ENCODE measurements at places on chromosomes 5 and 9.

GRCh38 chr5:17169507-17169906 lies 47.9 kb upstream of the BASP1 start:
- DNase-seq = no peak

GRCh38 chr9:14453286-14453685 lies 139.3 kb upstream of the NFIB start:
- no peak for DNase-seq

GRCh38 chr5:154117930-154118329 lies 72.6 kb upstream of the GALNT10 start:
- no peak for DNase-seq

DNA sequence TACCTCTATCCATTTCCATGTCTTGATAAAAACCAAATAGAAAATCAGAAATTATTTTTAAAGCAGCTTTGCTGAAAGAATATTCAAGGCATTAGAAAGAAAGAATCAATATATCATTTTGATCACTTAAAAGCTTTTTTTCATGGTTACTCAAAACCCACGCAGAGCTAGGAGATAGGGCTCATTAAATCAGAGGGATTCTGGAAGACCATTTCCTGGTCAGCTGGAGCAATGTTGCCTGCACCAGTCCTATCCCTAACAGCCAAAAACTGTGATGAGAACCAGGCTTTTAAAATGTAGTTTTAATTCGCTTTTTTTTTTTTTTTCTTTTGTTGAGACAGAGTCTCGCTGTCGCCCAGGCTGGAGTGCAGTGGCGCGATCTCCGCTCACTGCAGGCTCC lies 72.3 kb downstream of the ARSB start:
- no peak for DNase-seq

- no peak for DNase-seq
These were observed 261.8 kb downstream of the ARHGAP26 start for GRCh38 chr5:143031781-143032580.

- no peak for DNase-seq
These were observed 92.7 kb downstream of the COL5A1 start for GRCh38 chr9:134734270-134734669.

GRCh38 chr5:51843893-51844292 lies 460.6 kb downstream of the ISL1 start:
- DNase-seq = no peak

GRCh38 chr5:132007399-132008162 lies 3.9 kb downstream of the ACSL6 start:
- peak; percentile 61 for DNase-seq

- DNase-seq = no peak
These were observed 28.7 kb upstream of the HAND1 start for GRCh38 chr5:154506716-154507080.

DNA sequence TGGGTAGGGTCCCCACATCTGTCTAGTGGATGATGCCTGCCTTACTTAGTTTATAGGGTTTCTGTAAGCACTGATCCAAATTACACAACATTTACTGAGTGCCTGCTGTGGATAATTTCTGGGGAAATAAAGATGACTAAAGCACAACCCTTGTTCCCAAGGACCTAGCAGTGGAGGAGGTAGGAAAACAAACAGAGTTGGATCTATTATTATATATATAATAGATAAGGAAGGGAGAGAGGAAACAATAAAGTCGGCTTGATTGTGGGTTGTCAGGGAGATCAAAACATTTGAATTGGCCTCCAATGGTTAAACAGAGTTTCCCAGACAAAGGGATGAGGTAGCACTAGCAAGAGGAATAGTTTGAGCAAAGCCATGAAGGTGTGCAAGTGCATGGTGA lies 14.0 kb downstream of the IL33 start:
- no peak for DNase-seq

GRCh38 chr5:6604341-6604740 lies 28.5 kb downstream of the NSUN2 start:
- no peak for DNase-seq

- no peak for DNase-seq
These were observed 62.4 kb downstream of the TAF11L14 start for GRCh38 chr5:17696627-17697026.

DNA sequence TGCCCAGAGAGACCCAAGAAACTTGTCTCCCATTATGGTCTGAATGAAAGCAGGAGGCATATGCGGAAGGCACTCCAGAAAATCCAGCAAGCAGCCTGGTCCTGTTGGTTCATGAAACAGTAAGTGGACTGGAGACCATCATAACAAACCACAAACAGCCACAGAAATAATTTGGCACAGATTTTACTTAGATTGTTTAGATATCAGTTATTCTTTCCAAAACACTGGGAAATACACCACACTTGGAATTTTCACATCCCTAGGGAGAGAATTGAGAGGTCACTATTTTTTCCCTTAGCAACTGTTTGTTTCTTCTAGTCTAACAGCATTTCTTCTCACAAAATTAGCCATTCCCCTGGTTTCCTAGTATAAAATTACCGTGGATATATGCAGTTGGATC lies 300.8 kb downstream of the OSTF1 start:
- no peak for DNase-seq

DNA sequence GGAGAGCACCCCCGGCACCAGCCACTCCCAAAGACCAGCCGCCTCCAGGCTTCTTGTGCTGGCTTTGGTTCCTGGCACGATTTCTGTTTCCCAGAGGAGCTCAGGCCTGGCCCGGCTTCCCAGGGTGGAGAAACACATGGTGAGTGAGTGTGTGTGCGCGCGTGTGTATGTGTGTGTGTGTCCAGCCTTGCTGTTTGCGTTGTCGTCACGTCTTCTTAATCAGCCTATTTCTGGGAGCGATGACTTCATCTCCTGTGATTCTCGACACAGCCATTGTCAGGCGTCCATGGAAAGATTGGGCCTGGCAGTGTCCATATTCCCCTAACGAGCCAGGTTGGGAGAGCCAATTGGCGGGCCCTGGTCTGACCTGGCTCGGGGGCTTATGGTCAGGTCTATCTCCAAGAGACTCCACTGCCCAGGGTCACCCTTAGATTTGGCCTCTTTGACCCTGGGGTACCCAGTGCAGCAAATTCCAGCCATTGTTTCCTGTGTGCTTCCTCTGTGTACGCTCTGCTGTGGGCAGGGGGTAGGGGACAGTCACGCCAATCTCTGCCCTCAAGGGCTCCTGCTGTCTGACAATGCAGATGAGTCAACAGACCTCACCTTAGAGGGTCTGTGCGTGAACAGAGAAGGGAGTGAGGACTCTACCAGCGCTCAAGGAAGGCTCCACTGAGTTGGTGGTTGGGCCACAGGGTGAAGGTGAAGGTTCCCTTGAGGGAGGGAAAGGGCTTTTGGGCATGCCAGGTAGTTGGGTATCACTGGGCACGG lies 73.8 kb downstream of the DAB2IP start:
- DNase-seq = no peak

DNA sequence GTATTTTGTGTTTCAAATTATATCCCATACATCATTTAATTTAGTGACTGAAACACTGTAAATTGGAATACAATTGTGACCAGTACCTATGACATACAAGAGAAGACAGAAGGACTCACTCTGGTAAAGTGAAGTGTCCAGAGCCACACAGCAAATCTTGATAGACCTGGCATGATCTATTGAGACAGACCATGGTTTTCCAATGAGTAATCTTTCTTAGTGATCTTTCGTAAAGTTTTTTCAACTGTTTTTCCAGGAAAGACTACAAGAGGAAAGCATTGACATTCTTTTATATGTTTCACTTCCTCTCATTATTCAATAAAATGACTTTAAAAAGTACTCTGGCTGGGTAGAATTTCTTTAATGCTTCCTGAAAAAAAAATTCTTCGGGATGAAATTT lies 43.3 kb upstream of the ALDH1A1 start:
- no peak for DNase-seq

DNA sequence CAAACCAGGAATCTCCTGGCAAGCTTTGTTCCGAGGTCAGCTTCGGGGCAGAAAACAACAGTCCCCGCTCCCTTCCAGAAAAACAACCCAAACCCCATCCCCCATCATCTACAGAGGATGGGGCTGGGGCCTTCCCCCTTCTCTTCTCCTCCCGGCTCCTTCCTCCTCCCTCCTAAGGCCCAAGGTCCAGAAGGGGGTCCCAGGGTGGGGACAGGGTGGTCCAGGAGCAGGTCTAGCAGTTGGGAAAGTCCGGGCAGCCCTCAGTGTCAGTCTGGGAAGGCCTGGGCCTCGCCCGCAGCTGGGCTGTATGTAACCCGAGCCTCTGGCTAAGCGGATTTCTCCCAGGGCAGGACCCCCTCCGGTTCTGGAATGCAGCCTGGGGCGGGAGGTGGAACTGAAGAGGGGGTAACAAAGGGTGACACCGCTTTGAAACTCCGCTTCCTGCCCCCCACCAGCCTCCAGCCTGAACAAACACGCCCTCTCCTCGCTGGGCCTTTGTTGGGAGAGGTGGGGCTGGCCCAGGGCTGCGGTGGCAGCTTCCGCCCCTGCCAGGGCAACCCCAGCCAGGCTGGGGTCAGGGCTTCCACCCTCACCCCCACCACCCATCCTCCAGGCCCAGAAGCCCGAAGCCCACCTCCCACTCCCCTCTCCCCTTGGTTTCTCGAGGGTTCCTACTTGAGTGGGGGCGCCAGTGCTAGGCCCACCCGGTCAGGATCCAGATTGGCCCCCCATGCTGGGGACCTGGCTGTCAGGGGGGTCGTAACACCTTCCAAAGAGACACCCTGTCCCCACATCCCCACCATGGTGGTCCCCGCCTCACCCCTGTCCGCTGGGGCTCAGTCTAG lies 63.5 kb downstream of the C9orf50 start:
- no peak for DNase-seq

DNA sequence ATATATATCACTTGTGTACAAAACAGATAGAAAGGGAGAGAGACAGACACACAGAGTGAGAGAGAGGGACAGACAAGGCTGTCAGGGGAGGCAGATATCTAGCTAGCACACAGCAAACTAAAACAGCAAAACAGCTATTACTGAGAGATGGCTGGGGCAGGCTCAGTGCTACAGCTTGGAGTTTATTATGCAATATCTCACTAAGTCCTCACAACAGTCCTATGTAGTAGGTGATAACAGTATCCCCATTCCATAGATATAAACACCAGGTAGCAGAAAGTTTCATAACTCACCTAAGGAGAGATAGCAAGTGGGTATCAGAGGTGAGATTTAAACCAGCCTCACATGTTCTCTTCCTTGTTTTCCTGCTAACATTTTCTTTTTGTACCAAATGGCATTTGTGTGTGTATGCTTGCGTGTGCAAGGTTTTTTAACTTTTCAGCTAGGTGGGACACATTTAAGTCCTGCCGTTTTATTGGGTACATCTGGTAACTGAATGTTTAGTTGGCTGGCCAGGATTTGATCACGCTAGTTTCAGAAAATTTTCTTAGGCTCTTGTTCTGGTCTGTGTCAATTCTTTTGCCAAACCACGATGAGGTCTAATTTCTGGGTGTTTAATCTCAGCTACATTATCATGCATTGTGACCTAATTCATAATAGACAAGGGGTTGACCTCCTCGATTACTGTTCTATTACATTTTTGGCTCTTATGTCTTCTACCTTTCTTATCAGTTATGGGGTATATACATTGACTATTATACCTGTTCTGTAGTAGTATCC lies 105.1 kb downstream of the LMNB1 start:
- no peak for DNase-seq

- DNase-seq = no peak
These were observed 311.8 kb downstream of the DNAH5 start for GRCh38 chr5:13632676-13633075.

DNA sequence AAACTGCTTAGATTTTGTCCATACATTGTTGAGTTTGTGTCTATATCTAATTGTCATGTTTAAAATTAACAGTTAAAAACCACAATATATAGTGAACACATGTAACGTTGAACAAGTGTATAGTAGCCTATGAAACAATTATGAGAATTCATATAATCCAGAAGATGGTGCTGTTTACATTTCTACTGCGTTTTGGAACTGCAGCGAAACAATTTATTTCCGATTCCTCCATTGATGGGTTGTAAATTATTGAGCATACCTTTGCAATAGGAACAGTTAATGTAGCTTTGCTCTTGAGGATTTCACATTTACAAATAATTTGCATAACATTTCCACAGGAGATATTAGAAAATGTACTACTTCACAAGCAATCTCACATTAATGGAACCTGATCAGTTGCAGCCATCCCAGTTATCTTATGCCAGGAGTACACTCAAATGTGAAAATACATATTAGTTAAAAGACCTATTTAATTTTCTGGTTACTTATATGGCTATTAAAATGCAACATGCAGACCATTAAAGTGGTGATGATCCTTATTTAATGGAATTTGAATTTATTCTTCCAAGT lies 411.8 kb downstream of the CDH10 start:
- DNase-seq = no peak

GRCh38 chr5:175207321-175208040 lies 236.5 kb downstream of the DRD1 start:
- DNase-seq = no peak

- peak; percentile 15 for DNase-seq
These were observed 111.9 kb downstream of the NR6A1 start for GRCh38 chr9:124659099-124659659.

- DNase-seq = no peak
These were observed 790.8 kb upstream of the NUDT12 start for GRCh38 chr5:104353371-104353770.

DNA sequence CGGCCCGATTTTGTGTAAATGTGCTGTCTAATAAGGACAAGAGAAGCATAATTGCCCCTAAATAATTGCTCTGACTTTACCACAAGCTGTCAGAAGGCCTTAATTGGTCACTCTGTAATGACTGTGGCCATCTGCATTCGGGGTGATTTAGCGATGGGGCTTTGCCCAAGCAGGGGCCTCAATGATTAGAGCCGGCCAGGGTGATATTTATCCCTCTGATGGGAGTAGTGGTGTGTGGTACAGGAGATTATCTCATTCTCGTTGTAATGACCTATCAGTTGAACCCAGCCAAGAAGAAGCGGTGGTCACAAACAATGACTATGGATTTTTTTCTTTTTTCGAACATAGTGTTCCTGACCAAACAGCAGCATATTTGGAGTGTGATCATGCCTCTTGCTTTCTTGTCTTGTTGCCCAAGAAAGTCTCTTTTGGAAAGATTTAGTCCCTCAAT lies 72.0 kb upstream of the SAP30L start:
- DNase-seq = no peak

DNA sequence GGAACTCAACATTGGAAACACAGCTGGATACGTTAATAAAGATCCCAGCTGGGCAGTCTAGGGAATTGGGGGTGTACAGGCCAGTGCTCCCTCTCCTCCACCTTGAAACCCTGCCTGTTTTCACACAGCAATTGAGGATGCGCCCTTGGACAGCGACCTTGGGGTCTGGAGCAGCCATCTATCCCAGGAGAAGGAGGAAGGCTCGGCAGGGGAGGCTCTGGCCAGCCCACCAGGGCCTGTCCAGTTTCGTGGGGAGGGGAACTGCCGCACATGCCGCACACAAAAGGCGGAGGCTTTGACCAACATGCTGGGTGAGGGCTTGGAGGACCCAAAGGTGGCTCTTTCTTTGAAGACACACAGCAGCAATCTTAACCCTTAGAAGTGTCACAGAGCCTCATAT lies 1.4 kb downstream of the COL23A1 start:
- no peak for DNase-seq

DNA sequence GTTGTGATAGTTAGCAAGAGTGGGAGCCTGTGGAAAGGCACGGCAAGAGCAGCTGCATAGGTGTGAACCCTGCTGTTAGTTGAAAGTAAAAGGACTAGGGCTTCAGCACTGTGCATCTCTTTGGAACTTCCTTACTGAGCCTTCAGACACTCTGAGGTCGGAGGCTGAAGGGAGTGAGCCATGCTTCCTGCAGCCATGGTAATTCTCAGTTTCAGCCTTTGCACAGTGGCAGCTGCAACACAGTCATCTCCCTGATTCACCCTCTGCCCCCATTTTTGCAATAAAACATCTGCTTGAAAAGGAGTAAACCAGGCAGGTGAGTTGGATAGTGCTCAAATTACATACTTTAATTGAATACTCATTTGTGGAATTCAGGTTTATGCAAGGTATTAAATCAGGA lies 6.5 kb upstream of the TLE4 start:
- DNase-seq = no peak

- no peak for DNase-seq
These were observed 88.7 kb downstream of the DEPDC1B start for GRCh38 chr5:60611099-60611740.
